ENCODE measurements at places on chromosomes 7 and 10.
A peak's percentile ranks its signal among the peaks of the same experiment; 100 is the strongest.

DNA sequence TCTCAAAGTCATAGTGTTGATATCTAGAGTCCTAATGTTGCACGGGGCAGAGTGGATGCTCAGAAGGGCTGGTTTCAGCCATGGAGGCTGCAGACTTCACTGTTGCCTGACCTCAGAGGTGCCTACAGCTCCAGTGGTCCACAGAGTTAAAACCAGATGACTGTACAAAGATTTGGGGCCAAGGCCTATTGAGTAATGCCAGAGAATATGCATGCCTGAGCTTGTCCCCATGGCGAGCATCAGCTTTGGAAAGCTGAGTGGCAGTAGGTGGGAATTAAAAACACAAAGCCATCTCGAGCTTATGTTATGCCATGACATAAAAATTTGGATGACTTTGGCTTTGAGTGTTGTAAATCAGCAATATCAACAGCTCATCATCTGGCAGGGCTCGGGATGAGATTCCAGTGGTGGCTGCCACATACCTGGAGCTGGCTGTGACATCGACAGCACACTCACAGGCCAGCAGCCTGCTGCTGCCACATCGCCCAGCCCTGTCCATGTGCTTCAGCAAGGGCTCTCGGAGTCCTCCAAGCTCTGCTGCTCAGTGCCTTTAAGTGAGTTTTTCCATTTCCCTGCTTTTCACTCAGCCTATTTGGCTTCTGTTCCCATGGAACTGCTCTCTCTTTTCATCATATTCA is 379.6 kb downstream of the TNS3 start:
- DNase-seq = no peak

- DNase-seq = no peak
Observed at GRCh38 chr10:24603333-24603732, 120.4 kb downstream of the ARHGAP21 start.

- no peak for DNase-seq
Observed at GRCh38 chr7:70148997-70149396, 550.7 kb downstream of the AUTS2 start.

DNA sequence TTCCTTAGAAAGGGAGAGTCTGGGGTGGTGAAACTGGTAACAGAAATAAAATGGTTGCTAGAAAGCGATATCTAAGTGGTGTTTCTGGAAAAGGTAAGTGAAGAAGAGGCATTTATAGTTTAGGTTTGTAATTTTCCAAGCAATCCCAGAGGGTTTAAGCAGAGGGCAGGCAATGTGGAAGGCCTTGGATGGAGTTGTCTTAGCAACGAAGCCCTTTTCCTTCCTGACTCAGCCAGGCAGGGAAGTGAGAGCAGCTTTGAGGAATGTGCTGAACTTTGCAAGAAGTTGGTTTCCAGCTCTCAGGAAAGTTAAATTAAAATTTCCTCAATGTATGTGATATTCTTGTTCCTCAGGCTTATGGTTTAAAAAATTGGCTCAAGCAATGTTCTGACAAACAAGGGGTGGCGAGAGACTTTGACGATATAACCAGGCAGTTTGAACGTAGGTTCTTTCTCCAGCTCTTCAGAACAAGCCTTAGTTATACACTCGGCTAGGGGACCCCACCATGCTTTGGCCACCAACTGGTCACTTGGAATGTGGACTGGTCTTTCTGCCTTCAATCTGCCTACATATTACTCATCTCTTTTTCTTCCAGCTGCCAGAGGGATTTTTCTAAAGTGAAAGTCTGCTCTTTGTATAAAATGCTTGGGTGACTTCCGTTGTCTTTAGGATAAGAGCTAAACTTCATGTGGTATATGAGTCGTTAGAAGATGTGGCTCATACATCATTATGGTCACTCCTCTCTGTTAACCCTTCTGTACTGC is 66.9 kb upstream of the SLC25A13 start:
- DNase-seq = no peak

- no peak for DNase-seq
Observed at GRCh38 chr10:1411451-1411850, 325.9 kb downstream of the ADARB2 start.

- DNase-seq = no peak
Observed at GRCh38 chr7:133582766-133583523, 330.1 kb downstream of the EXOC4 start.

- no peak for DNase-seq
Observed at GRCh38 chr7:42449431-42449830, 212.4 kb upstream of the GLI3 start.

DNA sequence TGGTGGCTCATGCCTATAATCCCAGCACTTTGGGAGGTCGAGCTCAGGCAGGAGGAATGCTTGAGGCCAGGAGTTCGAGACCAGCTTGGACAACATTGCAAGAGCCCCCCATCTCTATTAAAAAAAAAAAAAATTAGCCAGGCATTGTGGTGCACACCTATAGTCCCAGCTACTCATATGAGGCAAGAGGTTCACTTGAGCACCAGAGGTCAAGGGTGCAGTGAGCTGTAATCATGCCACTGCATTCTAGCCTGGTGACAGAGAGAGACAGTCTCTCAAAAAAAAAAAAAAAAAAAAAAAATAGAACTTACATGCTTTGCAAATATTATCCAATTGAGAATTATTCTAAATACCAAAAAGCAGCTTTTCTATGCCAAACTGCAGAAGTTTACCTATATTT is 11.0 kb downstream of the KIN start:
- DNase-seq = no peak

GRCh38 chr7:64839910-64840309 is 45.7 kb downstream of the ZNF138 start:
- DNase-seq = no peak

DNA sequence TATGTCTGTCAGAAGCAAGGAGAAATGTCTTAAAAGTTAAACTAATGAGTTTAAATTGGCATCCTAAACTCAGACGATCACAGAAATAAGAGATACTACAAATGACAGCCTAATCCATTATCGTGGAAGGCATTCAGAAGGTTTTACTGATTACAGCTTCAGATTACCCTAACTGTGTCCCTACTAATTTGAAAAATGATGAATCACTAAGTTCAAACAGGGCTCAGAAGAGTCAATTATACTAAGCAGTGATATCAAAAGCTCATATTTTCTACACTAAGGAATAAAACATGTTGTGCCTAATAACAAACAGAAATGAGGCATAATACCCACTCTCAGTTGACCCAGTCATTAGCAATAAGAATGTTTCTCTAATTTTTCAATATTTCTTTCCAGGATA is 152.0 kb upstream of the NRBF2 start:
- no peak for DNase-seq

DNA sequence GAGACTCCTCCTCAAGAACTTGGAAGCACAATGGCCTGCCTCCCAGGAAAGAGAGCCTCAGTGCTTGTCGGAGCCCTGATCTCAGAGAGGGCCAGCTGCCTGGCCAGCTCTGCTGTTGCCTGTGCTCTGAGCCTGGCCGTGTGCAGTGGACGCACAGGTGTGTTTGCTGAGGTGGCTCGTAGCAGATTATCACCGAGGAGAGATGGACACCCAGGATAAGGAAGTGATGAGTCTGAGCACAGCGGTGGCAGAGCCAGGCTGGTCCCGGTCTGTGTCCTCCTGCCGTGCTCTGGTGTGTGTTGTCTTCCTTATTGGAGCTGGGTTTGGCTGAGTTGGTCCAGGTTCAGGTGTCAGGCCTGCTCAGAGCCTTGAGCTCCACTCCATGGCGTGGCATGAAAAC is 208.5 kb downstream of the EBF3 start:
- no peak for DNase-seq

GRCh38 chr7:94395141-94396036 is 694 bp downstream of the COL1A2 start:
- peak; percentile 75 for DNase-seq

DNA sequence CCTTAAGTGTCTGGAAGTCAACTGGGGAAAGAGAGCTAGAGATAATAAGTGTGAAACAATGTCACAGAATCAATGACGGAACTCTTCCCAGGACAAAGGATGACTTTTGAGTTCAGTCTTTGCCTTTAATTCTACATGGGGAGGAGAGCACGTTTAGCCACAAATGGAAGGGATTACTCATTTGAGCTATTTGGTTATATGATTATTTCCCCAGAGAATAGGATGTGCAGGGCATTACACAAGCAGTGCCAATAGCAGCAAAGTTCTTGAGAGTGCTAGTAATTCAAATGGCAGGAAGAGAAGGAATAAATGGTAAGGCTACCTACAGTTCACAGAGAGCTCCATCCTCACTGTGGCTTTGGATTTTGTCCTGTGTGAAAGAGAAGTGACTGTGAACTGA is 6.0 kb downstream of the EGFR start:
- no peak for DNase-seq

GRCh38 chr7:156151658-156152057 is 339.4 kb upstream of the SHH start:
- no peak for DNase-seq

All from hematopoietic multipotent progenitor cell treated with erythropoietin and hydrocortisone succinate and interleukin-3 and kit ligand, for 6 days (in vitro differentiated cells).